NCI-H1417 (cell line): ENCODE measurements at places on chromosomes 7 and 10.
A peak's percentile ranks its signal among the peaks of the same experiment; 100 is the strongest.

DNA sequence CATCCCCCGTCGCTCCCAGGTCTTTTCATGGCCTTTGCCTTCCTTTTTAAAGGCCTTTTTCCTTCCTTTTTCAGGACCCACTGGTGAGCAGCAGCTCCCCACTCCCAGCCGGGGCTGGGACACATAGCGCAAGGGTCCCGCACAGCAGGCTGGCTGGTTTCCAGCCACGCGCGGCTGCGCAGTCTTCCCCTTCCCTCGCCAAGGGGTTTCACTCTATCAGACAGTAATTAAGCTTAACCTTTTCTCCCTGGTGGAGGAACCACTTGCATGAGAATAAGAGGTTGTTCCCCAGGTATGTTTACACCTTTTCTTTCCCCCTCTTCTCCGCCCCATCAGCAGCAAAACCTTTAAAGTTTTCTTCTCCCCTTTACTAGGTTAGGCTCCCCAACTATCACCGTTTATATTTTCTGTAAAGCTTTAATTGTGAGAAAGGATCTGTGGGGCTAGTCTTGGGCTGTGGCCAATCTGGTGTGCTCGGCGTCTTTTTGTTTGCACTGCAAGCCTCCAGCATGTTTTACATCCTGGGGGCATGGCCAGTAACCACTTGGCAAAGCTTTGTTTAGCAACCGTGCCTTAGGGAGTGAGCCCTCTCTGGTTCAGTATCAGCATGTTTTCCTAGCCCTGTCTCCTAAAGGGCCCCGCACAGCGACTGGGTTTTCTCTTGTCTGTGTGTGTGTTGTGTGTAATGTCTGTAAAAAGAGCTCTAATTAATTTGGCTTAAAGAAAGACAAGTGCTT lies 219.6 kb downstream of the PHF14 start:
- DNase-seq: peak; percentile 56

DNA sequence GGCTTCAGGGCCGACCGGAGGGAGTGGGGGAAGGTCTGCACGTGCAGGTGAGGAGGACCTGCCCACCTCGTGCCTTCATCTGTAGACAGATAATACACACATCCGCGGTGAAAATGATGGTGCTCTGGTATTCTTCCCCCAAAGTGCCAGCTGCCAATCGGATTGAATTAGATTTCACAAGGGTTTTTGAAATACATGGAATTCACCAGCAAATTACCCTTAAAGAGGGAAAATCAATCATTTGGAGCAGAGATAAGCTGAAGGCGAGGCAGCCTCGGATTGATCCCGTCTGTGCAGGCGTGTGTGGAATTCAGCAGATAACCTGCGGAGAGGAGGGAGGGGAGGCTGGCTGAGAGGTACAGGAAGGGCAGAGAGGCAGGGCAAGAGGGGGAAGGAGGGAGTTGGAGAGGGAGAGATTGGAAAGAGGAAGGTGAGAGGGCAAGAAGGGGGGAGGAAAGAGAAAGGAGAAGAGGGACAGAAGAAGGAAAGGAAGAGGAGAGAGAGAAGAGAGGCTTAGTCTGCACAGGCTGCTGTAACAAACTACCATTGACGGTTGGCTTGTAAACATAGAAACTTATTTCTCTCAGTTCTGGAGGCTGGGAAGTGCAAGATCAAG lies 84.2 kb downstream of the C10orf105 start:
- no peak for DNase-seq

- no peak for DNase-seq
Measured at GRCh38 chr7:832968-833424, 720 bp downstream of the SUN1 start.

- DNase-seq: no peak
Measured at GRCh38 chr7:2970307-2970664, 73.4 kb downstream of the CARD11 start.
